ENCODE measurements at places on chromosomes 3 and 15. TPM values are rescaled to one million over a fixed set of nuclear protein-coding genes. Genes with fewer than 3 reads are reported as not detected.

DNA sequence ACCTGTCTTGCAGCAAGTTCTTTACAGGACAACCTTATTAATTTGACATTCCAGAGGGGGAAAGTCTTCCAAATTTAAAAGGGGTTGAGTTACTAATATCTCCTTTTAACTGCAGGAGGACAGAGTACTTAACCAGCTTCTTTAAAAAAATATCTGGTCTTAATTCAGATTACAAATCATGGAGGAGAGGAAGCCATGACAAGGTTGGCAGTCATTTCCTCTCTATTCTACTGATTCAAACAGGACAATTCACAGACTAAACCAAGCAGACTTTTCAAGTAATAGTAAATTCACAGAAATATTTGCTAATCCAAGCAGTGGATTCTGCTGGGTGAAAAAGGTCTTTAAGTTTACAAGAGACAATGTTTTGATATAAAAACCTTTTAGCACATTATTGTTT is 185.3 kb downstream of the CFAP20DC start:
- DNase-seq = no peak
- H3K27me3 ChIP-seq = no peaks in the 10 kb centered on the region
- no peak overlapping the region for H3K4me3 ChIP-seq
- H3K27ac ChIP-seq = no peak overlapping the region

- H3K4me1 ChIP-seq = no peaks in the 10 kb centered on the region
- no peaks in the 10 kb centered on the region for H3K36me3 ChIP-seq
- no peaks in the 10 kb centered on the region for H3K27me3 ChIP-seq
- H3K27ac ChIP-seq = no peak overlapping the region
- no peak for DNase-seq
These were observed 89.8 kb upstream of the RARB start for GRCh38 chr3:25338158-25338725.

DNA sequence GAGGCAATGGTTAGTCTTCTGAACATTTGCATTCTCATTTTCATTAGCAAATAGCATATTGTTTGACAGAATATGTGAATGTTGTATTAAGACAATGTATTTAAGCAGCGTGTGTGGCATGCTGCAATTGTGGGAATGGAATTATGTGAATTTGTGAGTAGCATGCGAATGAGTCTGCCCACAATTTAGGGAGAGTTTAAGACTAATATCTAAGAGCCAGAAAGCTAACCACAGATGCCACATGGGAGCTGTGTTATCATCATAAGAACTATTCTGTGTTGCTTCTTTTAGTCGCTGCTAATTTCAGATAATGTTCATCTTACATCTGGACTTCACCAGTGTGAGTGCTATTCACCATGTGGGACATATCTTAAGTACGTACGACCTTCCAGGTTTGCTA is 494.5 kb downstream of the RBMS3 start:
- H3K36me3 ChIP-seq = no peaks in the 10 kb centered on the region
- H3K27me3 ChIP-seq = no peaks in the 10 kb centered on the region
- no peak overlapping the region for H3K4me3 ChIP-seq
- DNase-seq = no peak
- H3K4me1 ChIP-seq = no peaks in the 10 kb centered on the region

DNA sequence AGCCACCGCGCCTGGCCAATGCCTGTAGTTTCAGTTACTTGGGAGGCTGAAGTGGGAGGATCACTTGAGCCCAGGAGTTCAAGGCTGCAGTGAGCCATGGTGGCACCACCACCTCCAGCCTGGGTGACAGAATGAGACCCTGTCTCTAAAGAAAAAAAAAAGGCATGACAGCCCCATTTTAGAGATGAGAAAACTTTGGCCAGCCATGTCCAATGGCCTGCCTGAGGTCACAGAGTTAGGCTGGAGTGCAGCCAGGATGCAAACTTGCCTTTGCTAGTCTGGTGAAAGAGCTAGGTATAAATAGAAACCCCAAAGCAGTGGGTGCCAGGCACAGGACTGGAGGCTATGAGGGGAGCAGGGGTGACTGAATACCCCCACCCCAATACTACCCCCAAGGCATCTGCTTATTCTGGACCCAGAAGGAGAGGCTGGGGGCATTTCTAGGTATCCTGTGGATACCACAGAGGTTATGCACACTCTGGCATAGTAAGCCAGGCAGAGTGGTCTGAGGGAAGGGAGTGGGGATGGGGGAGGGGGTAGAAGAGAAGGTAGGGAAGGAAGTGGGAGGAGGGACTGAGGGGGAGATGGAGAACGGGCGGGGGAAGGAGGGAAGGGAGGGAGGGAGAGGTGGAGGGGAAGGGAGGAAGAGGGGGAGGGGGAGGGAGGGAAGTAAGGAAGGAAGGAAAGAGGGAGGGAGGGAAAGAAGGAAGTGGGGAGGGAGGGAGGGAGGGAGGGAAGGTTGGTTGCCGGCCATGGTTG is 16.2 kb upstream of the C15orf39 start:
- DNase-seq = no peak
- peaks cover 9% of the 10 kb centered on the region for H3K4me1 ChIP-seq
- no peak overlapping the region for H3K4me3 ChIP-seq
- no peak overlapping the region for H3K27ac ChIP-seq
- no peaks in the 10 kb centered on the region for H3K36me3 ChIP-seq
- no peaks in the 10 kb centered on the region for H3K27me3 ChIP-seq

DNA sequence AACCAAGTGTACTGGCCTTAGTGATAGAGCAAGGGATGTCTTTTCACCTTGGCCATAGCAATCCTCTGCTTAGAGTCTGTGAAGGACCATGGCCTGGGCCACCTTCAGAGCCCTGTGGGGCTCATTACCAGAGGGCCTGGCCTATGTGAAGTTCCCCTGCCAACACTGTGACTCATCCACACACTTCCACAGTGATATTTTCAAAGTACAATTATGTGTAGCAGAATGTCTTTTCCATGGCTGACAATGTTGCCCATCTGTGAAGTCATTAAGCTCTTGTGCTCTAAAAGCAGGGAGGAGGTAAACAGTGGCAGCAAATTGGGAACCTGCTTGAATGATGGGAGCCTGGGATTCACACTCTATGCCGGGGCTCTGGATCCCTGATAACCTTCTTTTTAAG is 12.2 kb upstream of the CACNA1D start:
- DNase-seq = no peak
- no peak overlapping the region for H3K4me3 ChIP-seq
- peaks cover 10% of the 10 kb centered on the region for H3K4me1 ChIP-seq
- no peaks in the 10 kb centered on the region for H3K27me3 ChIP-seq
- no peaks in the 10 kb centered on the region for H3K36me3 ChIP-seq
- no peak overlapping the region for H3K27ac ChIP-seq

DNA sequence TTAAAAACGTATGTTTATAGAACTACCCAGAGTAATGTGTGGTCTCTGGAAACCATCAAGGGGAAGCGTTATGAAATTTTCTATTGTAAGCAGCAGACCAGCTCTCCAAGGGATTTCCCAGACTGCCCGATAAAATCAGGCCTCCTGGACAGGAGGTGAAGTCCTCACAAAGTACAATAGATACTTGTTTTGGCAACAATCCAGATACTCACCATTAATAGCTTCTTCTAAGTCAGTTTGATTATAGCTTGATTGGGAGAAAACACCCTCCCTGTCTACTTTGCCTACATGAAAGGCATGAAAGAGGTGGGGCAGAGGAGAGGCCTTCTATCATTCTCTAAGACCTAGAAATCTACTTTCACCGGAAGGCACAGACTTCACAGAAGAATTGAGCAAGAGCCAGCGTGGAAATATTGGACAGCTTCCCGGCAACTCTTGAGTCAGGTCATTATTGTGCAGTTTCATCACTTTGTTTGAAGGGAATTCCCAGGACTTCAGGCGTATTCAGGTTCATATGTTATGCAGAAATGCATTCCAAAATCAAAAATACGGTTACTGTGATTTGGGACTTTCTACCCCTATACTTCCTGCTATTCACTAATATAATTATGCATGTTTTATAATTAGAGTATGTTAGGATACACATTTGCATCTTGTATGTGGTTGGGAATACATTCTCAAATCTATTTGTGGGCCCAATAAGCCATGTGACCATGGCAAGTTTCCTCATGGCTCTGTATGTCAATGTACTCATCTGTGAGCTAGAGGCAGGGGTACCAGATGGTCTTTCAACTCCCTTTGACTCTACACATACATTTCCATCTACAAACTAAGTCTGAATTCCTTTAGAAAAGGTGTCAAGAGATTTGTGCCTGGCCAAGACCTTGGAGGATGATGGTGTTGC is 103.5 kb downstream of the CD47 start:
- peak overlapping the region; percentile 41 for H3K27ac ChIP-seq
- H3K4me1 ChIP-seq = no peaks in the 10 kb centered on the region
- no peaks in the 10 kb centered on the region for H3K27me3 ChIP-seq
- H3K36me3 ChIP-seq = no peaks in the 10 kb centered on the region
- DNase-seq = peak; percentile 87
- H3K4me3 ChIP-seq = no peak overlapping the region

DNA sequence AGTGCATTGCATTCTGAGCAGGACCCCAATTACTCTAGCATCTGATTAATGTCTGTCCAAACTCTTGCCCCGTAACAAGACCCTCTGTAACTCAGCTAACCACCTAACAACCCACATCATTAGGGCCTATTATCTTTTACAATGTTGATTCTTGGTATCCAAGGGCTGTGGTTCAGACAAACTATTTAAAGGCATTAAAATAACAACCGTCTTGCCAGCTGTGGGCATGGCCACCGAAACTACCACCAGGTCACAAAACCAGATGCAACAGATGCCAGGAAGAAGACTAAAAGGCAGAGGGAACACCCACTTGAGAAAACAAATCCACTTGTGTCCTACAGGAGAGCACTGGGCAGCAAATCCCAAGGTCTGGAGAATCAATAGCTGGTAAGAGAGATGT is 262.9 kb downstream of the ERC2 start:
- no peaks in the 10 kb centered on the region for H3K36me3 ChIP-seq
- H3K27me3 ChIP-seq = no peaks in the 10 kb centered on the region
- no peaks in the 10 kb centered on the region for H3K4me1 ChIP-seq
- DNase-seq = no peak

The GUCA1C gene
- total RNA-seq = not detected

The C3orf20 gene
- total RNA-seq = 0.28 TPM

DNA sequence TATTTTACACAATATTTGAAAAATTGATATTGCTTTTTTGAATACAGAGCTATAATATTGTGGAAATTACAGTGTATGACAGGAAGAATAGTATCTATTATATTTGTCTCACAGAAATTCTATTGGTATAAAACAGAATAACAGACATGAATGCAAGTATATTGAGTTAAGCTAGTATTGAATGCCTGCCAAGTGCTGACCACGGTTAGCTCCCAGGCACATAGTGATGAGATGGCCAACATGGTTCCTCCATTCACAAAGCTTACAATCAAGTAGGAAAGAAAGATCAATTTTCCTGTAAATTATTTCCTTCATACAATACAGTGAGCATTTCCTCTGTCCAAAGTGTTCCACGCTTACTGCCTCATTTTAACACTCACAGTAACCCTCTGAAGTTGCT is 67.6 kb downstream of the TP63 start:
- H3K27ac ChIP-seq = no peak overlapping the region
- H3K27me3 ChIP-seq = no peaks in the 10 kb centered on the region
- H3K36me3 ChIP-seq = no peaks in the 10 kb centered on the region

The GREM1 gene
- total RNA-seq = 41.5 TPM

The SLC2A2 gene
- not detected for total RNA-seq

The STAB1 gene
- total RNA-seq = 21.8 TPM

The CLRN1 gene
- total RNA-seq = 0.23 TPM

DNA sequence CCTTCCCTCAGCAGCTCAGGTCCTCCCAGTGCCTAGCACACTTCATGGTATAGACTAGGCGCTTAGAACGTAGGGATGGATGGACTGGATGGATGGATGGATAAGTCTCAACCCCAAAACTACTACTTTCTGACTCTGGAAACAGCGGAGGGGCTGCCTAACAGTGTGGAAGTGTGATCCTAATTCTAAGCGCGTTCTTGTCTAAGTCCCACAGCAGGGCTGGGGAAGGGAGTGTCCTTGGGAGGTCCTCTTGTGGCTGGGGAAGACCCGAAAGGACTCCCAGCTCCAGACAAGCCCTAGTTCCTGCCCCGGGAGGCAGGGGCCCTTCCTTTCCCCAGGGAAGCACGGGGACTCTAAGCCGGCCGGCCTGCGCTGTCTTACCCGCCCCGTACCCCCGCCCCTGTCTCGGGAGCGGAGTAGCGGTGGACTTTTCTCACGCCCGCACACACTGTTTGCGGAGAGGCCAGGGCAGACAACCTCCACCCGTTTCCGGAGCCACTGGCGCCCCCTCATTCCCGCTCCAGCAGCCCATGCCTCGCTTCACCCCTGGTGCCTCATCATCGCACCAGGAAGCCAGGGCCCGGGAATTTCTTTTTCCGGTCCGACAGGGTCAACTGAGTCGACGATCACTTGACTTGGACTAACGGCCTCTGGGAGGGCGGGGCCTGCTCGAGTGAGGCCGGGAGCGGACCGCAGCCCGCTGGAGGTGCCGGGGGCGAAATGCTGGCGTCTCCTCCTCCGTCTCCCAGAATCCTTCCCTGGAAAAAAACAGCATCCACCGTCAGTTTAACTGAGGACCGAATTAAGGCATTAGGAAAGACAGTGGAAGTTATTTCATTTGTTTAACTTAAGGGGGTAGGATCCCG is 133.3 kb downstream of the TBC1D2B start:
- no peaks in the 10 kb centered on the region for H3K4me1 ChIP-seq
- peak; percentile 55 for DNase-seq
- no peaks in the 10 kb centered on the region for H3K27me3 ChIP-seq
- peak overlapping the region; percentile 60 for H3K27ac ChIP-seq
- peak overlapping the region; percentile 27 for H3K4me3 ChIP-seq

DNA sequence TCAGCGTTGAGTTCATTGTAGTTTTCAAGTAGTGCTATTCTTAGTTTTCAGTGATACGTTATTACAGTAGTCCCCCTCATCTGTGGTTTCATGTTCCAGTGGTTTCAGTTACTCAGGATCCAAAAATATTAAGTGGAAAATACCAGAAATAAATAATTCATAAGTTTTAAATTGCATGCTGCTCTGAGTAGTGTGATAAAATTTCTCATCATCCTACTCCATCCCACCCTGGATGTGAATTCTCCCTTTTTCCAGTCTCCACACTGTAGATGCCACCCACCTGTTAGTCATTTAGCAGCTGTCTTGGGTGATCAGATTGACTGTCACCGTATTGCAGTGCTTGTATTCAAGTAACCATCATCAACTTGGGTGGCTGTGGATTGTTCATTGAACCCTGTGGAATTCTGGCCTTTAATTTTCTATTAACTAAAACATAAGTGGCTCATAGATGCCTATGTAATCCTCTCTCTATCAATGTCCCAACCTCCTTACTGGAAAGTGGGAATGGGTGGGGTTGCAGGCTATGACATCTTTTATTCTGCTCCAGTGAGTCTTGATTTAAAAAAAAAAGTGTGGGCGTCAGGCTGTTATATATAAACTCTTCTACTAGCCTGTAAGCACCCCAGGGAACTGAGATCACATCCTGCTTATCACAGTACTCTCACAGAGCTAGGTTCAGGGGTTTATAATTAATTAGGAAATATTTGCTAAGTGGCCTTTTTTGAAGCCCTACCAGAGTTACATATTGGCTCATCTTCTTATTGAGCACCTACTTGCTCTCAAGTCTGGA is 97.5 kb downstream of the CFAP20DC start:
- H3K4me3 ChIP-seq = no peak overlapping the region
- no peaks in the 10 kb centered on the region for H3K36me3 ChIP-seq
- H3K4me1 ChIP-seq = no peaks in the 10 kb centered on the region

Measured in prostate gland (tissue), 2 donors.